T-cell (primary cell): ENCODE measurements at places on chromosomes 11 and 22.

GRCh38 chr11:101974255-101974654 lies 57.9 kb upstream of the ANGPTL5 start:
- no peak for DNase-seq

GRCh38 chr11:47123094-47123493 lies 53.6 kb downstream of the ARFGAP2 start:
- no peak for DNase-seq

DNA sequence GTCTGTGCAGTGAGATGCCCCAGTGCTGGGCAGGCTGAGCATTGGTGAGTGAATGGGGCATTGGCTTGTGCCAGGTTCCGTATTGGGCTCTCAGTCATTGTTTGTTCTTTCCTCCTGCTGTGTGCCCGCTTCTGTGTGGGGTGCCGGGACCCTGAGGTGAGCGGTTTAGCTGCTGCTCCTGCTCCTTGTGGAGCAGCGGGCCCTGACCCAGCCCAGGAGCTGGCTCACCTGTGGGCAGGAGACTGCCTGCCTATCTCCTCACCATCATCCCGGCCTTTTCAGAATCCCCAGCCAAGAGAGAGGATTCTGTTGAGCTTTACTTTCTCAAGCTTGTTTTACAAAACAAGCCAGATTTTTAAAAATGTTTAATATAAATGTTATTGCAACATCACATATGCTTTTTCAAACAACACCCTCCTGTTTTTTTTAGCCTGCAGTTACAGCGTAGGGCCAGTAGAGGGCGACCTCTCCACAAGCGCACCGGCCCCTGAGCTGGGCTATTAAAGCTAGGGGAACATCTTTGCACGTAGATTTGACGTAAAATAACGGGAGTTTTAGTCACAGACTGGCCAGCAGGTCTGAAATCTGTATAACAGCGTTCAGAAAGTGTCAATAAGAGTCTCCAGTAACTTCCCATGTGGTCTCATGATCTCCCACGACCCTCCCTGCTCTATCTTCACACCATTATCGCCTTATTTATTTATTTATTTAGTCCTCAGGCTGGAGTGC lies 25.1 kb upstream of the RELT start:
- DNase-seq: peak; percentile 28

- DNase-seq: no peak
Observed at GRCh38 chr22:47374273-47374771, 611.9 kb downstream of the TBC1D22A start.

- no peak for DNase-seq
Observed at GRCh38 chr22:46043339-46043738, 66.4 kb upstream of the WNT7B start.

GRCh38 chr11:93727985-93728791 lies 13.1 kb downstream of the TAF1D start:
- no peak for DNase-seq

DNA sequence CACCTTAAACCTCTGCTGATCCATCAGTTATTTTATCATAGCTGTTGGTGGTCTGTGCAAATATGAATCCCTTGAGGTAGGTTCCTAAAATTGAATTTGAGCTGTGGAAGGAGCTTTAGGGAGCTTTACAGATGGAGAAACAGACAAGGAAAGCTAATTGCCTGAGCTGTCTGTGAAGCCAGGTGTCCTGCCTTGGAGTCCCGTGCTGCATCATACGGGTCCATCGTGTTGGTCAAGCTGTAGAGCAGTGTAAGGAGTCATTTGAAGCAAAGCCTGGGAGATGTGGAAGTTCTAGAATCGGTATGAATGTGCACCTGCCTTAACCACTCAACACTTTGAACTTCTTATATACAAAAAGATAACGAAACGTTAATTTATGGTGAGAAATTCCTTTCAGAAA lies 1.0 kb downstream of the POLA2 start:
- DNase-seq: no peak

DNA sequence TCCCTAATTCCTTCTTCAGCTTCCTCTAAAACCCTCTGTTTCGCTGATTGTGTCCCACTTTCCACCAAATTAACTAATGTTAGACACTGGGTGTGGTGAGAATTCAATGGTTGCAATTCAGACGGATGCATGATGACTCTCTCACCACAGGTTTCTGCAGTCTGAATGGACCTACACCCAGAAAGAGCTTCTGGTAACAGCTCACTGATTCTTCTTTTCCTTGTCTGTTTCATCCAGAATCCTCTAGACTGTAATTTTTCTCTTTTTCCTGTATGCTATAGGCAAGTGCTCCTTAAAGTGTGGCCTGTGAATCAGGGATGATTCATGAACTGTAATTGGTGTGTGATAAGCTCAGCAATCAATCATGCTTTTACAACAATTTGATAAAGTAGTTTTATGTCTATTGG lies 18.1 kb downstream of the MMP10 start:
- DNase-seq: no peak

- no peak for DNase-seq
Observed at GRCh38 chr11:131626788-131627187, 256.4 kb downstream of the NTM start.

DNA sequence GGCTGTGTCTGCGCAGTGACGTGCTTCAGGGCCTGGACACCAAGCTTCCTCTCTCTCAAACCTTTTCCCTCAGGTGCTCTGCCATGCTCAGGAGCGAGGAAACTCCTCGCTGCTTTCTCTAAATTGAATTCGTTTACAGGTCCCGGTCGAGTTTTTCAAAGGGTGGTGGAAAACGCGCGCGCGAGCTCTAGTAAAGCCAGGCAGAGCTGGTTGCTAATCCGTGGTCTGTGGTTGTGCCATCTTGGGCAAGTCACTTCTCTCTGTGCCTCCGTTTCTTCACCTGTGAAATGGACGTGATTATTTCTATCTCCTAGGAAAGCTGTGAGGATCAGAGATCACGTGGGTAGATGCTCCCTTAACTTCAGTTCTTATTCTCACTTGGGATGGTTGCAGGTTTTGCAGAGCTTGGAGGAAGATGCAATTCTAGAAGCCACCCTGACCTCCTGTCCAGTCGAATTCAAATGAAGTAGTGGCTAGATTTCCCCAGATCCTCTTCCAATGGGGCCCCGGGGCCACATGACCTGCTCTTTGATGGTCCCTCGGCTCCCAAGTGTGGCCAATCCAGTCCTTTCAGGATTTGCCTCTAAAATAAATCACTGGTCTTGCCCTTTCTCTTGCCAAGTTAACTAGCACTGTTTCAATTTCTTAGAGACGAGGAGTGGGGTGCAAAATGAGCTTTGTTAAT lies 10.5 kb upstream of the ALX4 start:
- DNase-seq: no peak

- no peak for DNase-seq
Observed at GRCh38 chr11:19756675-19757475, 44.2 kb downstream of the NAV2 start.

DNA sequence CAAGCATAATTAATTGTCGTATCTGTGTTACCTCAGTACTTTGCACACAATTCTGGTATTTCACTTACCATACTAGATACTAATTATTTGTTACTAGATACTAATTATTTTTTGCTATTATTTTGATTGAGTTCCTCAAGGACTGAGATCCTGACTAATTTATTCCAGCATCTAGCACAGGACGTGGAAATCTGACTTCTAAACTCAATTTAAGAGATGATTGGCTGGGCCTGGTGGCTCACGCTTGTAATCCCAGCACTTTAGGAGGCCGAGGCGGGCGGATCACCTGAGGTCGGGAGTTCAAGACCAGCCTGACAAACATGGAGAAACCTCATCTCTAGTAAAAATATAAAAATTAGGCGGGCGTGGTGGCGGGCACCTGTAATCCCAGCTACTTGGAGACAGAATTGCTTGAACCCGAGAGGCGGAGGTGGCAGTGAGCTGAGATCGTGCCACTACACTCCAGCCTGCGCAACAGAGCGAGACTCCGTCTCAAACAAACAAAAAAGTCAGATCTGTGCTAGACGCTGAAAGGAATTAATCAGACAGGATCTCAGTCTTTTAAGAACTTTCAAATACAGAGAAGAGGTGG lies 527 bp upstream of the MRPL48 start:
- DNase-seq: no peak

DNA sequence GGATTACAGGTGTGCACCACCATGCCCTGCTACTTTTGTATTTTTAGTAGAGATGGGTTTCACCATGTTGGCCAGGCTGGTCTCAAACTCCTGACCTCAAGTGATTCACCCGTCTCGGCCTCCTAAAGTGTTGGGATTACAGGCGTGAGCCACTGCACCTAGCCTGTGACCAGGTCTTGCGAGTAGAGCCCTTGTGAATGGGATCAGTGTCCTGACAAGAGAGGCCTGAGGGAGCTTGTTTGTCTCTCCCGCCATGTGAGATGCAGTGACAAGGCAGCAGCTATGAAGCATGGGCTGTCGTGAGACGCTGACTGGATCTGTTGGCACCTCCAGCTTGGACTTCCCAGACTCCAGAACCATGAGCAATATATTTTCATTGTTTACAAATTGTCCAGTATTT lies 69.3 kb downstream of the LRRC32 start:
- no peak for DNase-seq

DNA sequence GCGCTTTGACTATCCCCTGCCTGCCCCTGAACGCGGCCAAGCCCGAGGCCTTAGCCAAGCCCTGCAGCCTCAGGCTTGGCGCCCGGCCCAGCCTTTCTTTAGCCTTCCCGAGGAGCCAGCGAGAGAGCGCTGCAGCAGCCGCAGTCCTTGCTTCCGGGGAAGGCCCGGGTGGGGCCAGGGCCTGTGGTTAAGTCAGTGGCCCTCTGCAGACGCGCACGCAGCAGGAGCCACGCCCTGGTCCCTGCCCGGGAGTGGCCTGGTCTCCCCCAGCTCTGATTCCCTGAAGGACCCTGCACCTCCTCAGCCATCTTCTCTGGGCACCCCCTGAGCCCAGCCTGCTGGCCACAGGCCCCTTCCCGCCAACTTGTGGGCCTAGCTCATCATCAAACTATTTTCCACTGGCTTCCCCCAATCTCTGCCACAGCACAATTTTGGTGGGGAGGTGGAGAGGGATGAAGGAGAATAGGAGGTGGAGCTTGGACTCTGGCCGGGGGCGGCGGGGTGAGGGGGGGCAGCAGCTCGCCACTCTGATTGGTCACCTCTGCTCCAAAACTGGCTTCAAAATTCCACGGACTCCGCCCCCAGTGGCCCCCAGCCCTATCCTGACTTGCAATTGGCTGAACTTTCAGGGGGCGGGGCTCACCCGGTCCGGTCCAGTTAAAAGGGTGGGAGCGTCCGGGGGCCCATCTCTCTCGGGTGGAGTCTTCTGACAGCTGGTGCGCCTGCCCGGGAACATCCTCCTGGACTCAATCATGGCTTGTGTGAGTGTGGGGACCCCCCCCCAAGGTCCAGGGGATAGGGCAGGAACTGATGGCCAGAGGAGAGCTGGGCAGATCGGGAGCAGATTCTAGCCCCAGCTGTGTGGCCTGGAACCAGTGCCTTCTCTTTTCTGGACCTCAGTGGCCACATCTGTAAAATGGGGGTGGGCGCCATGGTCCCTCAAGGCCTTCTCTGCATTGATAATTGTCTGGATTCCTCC lies at the start of gene LGALS1:
Gene LGALS1, plus strand, starts transcription at position 686 of the 979 bp plus-strand sequence. Its CDS starts 67 bp downstream, at position 753.
- DNase-seq: peak; percentile 25

GRCh38 chr11:56624661-56625110 lies 10.0 kb upstream of the OR5M1 start:
- DNase-seq: no peak

DNA sequence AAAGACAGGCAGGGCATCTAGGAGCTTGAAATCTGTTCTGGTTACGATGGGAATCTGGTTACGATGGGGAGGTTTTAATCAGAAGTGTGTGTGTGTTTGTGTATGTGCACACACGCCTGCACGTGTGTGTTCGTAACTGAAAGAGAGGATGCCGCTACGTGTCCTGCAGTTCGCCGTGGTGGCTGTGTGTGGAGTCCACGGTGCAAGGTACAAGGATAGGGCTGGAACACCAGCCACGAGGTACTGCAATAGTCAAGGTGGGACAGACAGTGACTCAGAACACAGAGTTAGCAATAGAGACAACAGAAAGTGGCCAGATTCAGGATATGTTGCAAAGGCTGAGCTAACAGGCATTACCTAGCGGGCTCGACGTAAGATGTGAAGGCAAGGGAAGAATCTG lies 46.7 kb downstream of the IGSF9B start:
- DNase-seq: no peak

GRCh38 chr11:18615628-18616392 lies 16.2 kb downstream of the MISFA start:
- no peak for DNase-seq

GRCh38 chr11:789943-790342 lies at the start of gene CEND1:
Gene CEND1, minus strand, starts transcription at chr11:790090. Its CDS starts 1,514 bp downstream, at chr11:788576.
- DNase-seq: no peak

DNA sequence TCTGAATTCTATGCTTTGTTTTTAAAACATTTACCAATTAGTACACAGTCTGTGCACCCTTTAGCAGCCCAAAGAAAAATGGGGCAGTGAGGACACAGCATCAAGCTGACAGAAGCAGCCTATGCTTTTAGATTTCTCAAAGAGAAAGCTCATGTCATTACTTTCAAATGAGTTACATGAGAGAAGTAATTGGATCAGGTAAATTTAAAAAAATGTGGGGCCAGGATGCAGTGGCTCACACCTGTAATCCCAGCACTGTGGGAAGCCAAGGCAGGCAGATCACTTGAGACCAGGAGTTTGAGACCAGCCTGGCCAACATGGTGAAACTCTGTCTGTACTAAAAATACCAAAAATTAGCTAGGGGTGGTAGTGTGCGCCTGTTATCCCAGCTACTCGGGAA lies 57.7 kb downstream of the APOL5 start:
- DNase-seq: no peak

DNA sequence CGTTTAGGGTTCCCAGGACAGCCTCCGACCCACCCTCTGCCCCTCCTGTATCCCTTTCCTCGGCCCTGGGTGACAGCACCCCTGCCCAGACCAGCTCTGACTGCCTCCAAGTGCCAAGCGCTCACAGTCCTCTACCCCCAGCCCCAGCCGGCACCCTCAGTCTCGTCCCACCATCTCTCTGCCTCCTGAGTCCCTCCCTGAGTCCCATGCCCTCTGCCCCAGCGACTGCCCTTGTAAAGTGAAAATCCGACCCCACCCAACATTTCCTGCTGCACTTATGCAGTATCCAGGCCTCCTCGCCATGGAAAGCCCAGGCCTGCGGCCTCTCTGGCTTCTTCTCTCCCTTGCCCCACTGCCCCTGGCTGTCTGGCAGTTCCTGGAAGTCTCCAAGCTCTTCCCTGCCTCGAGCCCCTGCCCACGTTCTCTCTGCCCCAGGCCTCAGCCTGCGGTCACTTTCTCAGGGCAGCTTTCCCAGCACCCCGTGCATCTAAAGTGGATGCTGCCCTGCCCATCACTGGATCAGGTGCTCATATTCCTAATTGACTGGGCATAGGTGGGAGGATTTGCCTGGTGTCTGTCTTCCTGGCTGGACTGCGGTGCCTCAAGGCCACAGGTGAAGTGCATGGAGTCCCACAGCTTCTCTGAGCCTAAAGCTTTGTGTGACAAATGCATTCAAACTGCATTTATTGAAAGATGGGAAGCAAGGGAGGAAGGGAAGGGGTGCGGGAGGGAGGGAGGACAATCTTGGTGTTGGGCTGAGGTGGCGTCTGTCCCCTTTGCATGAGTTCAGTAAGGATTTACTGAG lies 17.7 kb upstream of the IL2RB start:
- DNase-seq: no peak

GRCh38 chr22:31497148-31497938 lies 1.0 kb downstream of the SFI1 start:
- peak; percentile 42 for DNase-seq

GRCh38 chr11:8337130-8337795 lies 73.6 kb upstream of the LMO1 start:
- no peak for DNase-seq
